Peyer's patch (tissue), 4 donors: ENCODE measurements at places on chromosomes 3 and 15. TPM values are rescaled to one million over a fixed set of nuclear protein-coding genes. Genes with fewer than 3 reads are reported as not detected.

The TPRG1 gene
- 23.1 TPM for total RNA-seq

The ITGB5 gene
- 79.5 TPM for total RNA-seq

The MOBP gene
- not detected for total RNA-seq

The CCR1 gene
- 0.95 TPM for total RNA-seq

The AHSG gene
- not detected for total RNA-seq

The VEPH1 gene
- not detected for total RNA-seq

The SERINC4 gene
- not detected for total RNA-seq

The ACVR2B gene
- total RNA-seq = 4.9 TPM

The C3orf49 gene
- not detected for total RNA-seq

The HCLS1 gene
- total RNA-seq = 20.7 TPM

The SPINK8 gene
- not detected for total RNA-seq

The UROC1 gene
- not detected for total RNA-seq

The ZBBX gene
- not detected for total RNA-seq

The CAMK2N2 gene
- total RNA-seq = not detected

The ACSBG1 gene
- total RNA-seq = not detected

The CHP1 gene
- total RNA-seq = 394 TPM

The DNAH1 gene
- 86.3 TPM for total RNA-seq

The MEIS2 gene
- 26.3 TPM for total RNA-seq

The DOCK3 gene
- total RNA-seq = 0.28 TPM

The RPL15 gene
- 1,183 TPM for total RNA-seq

The PGBD4 gene
- 2.9 TPM for total RNA-seq

The LRIG1 gene
- 28.5 TPM for total RNA-seq

The CGNL1 gene
- total RNA-seq = 2.1 TPM

The SRGAP3 gene
- 6.7 TPM for total RNA-seq

The PRR20G gene
- not detected for total RNA-seq

The GUCA1C gene
- total RNA-seq = not detected

The PP2D1 gene
- not detected for total RNA-seq

The TEX55 gene
- total RNA-seq = not detected

The TNFAIP8L3 gene
- 3.2 TPM for total RNA-seq

The PEAK1 gene
- 28.7 TPM for total RNA-seq

The ECE2 gene
- not detected for total RNA-seq

The LTK gene
- 39.0 TPM for total RNA-seq

The ANKUB1 gene
- not detected for total RNA-seq

The TNFSF10 gene
- total RNA-seq = 229 TPM

The SLC22A14 gene
- total RNA-seq = not detected

The CADPS gene
- total RNA-seq = 28.1 TPM

The FANCD2OS gene
- not detected for total RNA-seq
